Body of pancreas (tissue), 4 donors: ENCODE measurements at places on chromosomes 1 and 21. TPM values are rescaled to one million over a fixed set of nuclear protein-coding genes. Genes with fewer than 3 reads are reported as not detected.

FGR gene
- 3.0 TPM for total RNA-seq

DNA sequence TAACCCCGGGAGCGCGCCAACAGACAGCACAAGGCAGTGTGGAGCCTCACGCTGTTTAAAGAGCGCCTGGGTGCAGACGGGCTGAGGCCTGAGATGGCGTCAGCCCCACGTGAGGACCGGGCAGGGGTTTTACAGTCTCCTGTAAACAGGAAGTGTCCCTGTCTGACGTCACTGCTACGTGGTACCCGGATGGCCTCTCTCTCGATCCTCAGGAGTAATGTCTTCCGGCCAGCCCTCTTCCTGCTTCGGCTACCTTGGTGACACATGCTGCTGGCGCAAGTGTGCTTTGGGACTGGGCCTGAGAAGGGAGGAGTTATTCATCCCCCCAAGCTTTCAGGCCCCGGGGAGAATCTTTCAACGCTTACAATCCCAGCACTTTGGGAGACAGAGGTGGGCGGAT lies 41.2 kb downstream of the CNST start:
- no peak for DNase-seq

GRCh38 chr1:43814401-43814800 lies 107.1 kb downstream of the ST3GAL3 start:
- no peak for DNase-seq

GRCh38 chr1:198910816-198911215 lies 272.0 kb downstream of the PTPRC start:
- DNase-seq = no peak

DNA sequence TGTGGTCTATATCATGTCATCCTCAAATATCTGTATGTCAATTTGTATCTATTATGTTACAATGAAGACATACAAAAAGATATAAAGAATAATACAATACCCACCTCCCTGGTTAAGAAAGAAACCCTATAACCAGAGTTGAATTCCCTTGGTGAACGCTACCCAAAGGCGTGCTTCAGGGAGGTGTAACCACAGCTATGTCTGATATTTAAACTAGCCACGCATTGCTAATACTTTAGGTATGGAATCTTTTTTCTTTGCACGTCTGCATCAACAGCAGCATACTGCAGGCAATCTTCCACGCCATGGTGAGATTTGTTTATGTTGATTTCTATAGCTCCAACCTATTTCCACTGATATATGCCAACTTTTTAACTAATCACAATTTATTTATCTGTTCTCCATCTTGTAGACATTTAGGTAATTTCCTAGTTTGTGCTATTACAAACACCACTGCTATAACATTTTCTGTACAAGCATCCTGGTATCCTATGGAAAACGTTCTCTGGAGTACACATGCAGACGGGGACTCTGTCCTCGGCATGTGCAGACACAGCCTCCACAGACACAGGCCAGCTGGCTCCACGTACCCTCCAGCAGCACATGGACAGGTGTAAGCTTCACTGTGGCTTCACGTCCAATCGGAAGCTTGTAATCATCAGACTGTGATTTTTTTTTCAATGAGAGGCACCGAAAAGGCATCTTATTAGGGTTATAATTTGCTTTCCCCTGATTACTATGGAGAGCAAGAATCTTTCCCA lies 58.5 kb downstream of the HSF2BP start:
- DNase-seq = no peak

DNA sequence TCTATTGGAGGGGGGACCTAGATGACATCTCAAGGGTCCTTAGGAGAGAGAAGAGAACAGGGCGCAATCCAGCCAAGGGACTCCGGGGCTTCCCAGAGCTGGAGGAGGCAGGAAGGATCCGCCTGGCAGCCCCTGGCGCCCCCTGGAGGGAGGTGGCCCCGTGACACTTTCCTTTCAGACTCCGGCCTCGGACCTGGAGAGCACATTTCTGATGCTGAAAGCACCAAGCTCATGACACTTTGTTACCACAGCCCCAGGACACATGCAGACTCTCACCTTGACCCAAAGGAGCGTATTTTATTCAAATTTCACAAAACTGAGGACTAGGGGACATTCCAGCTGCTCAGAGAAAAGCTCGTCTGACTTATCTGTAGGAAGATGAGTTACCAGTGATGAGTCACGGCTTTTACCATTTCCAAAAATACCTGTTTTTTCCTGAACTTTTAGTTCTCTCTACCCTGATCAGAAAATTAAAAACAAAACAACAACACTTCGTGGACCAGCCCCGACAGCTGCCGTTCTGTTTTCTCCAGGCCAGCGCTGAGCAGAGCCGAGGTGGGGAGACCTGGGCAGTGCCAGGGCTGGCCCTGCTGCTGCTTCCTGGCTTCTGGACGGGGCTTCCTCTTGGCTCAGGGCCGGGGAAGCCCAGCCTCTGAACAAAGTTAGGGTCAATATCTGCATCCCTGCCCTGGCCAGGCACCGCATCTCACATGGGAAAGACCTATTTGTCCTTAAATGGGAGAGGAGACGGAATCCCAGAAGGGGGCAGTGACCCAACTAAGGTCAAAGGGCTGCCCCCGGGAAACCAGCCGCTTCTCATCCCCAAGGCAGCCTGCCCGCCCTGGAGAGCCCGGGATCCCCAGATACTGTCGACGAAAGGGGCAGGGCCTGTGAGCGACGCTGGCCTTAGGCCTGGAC lies 21.6 kb upstream of the POFUT2 start:
- peak; percentile 58 for DNase-seq

DNA sequence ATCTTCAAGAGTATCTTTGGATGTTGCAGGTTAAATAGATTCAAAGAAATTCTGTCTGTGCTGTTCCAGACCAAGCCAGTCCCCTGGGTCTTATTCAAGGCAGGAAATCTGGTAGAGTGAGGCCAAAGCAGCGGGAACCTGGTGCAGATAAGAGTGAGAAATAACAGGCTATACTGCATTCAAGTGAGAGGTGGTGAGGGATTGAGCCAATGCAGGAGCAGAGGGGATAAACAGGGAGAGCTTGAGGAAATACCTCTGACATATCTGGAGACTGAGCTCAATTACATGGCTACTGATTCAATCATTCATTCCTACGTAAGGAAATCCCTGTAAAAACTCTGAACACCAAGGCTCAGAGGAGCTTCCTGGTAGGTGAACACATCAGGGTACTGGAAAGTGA lies 17.2 kb upstream of the PSMA5 start:
- DNase-seq = no peak

DNA sequence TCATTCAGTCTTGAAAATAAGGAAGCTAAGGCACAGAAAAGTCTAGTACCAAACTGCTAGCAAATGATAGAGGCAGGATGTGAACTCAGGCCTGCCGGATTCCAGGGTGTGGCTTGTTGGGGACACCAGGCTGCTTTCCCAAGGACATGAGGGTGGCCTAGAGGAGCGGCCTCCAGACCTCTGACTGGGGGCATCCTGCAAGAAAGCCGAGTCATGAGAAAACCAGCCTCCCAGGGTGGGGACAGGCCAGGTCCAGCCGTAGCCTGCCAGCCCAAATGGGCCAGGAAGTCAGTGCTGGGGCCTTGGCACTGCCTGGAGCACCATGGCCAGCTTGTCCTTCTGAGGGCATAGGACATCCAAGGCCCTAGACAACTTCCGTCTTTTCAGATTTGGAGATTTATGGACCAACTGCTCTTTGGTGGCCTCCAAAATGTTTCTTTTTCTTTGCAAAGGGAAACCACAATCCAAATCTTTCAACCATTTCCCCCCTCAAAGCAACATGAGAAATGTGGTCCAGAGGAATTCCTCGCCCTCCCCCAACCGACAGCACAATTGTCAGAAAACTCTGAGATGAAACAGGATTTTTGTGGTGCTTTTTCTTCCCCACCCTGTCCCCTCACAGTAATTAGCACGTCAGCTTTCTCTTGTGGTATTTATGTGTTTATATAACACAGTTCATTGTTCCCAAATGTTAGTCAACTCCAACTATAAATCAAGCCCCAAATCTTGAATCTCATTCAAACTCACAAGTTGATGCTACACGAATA lies 212.3 kb downstream of the KAZN start:
- no peak for DNase-seq

DNAI4 gene
- 0.66 TPM for total RNA-seq
